Urinary bladder (tissue), 4 donors: ENCODE measurements at places on chromosomes 1 and 21. TPM values are rescaled to one million over a fixed set of nuclear protein-coding genes. Genes with fewer than 3 reads are reported as not detected.

PPM1J gene
- 1.5 TPM for polyA plus RNA-seq

DNA sequence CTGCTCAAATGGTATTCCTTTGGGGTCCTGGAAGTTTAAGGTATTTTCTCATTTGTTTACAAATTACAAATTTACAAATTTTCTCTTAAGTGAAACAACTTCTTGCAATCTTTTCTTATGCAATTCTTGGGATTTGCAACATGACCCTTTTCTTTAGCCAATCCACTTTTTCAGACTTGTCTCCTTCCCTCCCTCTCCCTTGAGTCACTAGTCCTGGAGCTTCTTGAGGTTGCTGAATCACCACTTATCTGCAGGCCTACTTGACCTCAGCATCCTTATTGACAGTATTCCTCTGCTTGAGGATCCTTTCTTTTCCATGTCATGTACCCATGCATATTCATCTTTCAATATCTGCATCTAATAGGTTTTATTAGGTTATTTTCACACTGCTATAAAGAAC lies 302.8 kb upstream of the ADAMTS5 start:
- no peak for DNase-seq

DNA sequence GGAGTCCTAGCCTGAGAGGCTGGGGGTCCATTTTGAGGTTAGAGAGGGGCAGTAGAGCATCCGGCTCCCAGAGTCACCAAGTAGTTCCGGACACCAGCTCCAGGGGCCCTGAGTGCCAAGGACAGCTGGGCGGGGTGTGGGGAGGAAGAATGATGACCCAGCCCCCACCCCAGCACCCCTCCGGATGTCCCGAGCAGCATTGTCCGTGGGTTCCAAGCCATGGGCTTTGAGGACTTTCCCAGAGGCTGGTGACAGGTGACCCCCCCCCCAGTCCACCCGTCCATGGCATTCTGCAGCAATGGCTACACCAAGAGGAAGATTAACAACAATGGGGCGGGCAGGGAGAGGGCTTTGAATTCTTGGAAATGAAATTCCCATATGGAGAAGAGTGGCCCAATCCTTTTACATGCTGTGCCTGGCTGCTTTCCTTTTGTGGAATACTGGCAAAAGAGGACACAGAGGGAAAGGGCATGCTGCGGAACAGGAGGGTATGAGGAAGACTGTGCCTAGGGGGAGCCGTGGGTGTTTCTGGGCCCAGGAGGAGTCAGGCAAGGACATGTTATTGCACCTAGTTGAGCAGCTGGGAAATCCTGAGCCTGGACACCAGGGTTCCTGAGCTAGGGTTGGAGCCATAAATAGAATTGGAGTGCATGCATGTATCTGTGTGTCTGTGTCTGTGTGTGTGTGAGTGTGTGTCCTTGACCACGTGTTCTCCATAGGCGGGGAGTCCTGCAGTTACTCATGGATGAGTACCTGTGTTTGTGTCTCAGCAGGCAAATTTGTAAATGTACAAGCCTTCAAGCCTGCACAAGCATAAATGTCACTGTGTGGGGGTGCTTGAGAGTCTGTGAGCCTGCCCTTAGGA lies 956 bp downstream of the ATP1A2 start:
- DNase-seq = no peak

DNA sequence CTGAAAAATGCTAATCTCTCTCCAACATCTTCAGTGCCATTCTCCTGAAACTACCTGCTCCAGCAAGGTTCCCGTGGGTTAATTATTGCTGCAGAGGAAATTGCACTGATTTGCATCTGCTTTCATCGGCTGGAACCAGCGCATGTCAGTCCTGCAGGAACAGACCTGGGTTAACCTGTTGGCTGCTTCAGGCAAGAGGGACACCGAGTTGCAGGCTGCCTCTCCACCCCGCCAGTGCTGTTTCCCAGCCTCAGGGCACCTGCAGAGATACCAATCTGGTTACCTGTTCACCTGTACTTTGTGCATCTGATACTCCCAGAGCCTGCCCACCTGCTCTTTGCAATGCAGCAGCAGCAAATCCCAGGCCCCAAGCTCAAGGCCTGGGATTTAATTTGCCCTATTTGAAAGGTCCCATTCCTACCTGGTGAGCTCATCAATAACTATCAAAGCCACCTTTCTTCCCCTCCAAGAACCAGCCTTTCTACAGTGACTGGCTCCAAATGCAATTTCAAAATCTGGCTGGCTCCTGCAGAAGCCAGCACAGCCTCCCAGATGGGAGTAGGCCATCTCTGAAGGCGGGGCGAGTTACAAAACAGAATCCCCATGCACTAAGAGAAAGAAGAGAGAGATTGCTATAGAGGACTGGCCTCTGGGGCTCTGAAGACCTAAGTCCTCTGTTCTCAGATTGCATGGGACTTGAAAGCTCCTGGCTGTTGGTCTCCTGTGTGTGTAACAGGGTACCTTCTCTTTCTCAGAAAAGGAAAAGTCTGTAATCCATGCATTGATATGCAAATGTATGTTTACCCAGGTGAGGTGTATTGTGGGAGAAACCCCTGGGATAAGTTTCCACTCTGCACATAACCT lies 67.8 kb downstream of the TOMM20 start:
- DNase-seq = no peak

OR2L2 gene
- polyA plus RNA-seq = 0.01 TPM

DNA sequence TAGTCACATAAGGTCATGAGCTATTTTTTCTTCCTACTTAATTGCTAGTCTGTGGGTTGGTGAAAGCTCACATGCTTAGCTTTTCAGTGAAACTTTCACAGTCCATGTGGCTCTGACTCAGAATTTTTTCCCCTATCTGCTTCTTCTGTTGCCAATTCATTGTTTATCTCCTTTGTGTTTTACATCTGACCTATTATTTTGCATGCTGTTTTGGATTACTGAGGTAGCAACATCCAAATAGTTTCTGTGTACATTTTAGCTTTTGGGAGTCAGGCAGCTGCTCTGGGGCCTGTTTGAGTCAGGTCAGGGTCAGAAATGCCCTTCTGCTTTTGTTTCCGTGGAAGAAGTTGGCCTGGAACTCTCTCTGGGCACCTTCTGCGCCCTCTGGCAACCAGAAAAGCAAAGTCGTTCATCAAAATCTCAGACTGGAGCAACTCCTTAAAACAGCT lies 40.0 kb downstream of the ROR1 start:
- DNase-seq = no peak

DNA sequence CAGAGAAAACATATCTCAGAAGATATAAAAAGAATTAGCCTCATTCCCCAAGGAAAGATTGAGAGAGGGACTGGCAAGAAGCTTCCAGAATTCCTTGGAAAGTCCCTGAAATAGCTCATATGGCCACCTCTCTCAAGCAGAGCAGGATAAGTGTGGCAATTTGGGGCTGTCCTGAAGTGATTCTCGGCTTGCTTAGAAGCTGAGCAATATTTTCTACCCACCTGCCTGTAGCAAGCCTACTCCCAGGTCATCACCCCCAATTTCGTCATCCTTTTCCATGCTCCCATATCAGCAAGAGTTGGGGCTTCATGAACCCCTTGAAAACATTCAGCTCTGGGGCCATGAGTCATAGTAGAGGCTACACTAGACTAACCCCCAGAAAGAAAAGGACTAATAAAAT lies 131.5 kb downstream of the PLPP3 start:
- no peak for DNase-seq

DNA sequence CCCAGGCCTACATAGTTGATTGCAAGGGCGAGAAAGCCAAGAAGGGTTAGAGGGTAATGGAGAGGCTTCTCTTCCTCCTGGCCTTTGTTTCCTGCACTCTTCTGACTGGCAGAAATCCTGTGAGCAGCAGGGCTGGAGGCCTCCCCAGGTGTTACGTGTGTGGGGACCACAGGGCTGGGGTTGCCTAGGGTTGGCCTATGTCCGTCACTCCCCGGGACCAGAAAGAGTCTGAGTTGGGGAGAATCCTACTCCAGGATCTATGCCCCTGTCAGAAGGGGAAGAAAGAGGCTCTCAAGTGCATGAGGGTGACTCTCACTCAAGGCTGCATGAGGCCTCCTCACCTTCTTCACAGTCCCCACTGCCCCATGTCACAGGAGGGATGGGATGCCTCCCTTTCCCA lies 38.5 kb downstream of the IGFN1 start:
- no peak for DNase-seq

- DNase-seq = no peak
Measured at GRCh38 chr1:156073740-156074139, 8.5 kb downstream of the MEX3A start.

AJAP1 gene
- polyA plus RNA-seq = 0.98 TPM

DNA sequence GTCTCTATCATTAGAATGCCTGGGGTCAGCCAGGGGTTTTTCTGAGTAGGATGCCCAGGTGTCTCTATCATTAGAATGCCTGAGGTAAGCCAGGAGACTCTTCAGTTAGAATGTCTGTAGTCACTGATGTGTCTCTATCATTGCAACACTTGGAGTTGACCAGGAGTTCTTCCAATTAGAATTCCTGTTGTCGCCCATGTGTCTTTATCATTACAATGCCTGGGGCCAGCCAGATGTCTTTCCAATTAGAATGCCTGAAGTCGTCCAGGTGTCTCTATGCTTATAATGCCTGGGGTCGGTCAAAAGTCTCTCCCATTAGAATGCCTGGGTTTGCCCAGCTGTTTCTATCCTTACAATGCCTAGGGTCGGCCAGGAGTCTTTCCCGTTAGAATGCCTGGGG lies 55.8 kb downstream of the RNF187 start:
- no peak for DNase-seq

LCE1C gene
- polyA plus RNA-seq = not detected

GRCh38 chr1:1539310-1540089 lies 924 bp downstream of the TMEM240 start:
- DNase-seq = no peak

- no peak for DNase-seq
Measured at GRCh38 chr1:117802531-117803257, 126.7 kb downstream of the GDAP2 start.

GRCh38 chr1:147505568-147505967 lies 35.7 kb upstream of the BCL9 start:
- no peak for DNase-seq

DNA sequence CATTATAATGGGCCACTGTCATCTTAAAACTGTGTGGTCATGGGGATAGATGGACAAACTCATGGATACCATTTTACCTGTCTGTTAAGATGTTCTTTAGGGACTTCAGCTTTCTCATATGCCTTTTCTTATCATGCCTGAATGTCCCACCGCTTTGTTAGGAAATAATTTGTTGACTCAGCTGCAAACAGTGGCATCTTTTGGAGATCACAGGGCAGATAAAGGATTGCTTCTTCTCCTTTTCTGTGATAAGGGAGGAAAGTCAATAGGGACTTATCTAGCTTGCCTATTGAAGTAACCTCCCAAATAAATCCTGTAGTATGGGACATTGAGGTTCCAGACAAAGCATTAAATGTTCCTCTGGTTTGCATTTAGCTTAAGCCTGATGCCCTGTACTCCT lies 79.8 kb upstream of the KIAA0040 start:
- no peak for DNase-seq

DNA sequence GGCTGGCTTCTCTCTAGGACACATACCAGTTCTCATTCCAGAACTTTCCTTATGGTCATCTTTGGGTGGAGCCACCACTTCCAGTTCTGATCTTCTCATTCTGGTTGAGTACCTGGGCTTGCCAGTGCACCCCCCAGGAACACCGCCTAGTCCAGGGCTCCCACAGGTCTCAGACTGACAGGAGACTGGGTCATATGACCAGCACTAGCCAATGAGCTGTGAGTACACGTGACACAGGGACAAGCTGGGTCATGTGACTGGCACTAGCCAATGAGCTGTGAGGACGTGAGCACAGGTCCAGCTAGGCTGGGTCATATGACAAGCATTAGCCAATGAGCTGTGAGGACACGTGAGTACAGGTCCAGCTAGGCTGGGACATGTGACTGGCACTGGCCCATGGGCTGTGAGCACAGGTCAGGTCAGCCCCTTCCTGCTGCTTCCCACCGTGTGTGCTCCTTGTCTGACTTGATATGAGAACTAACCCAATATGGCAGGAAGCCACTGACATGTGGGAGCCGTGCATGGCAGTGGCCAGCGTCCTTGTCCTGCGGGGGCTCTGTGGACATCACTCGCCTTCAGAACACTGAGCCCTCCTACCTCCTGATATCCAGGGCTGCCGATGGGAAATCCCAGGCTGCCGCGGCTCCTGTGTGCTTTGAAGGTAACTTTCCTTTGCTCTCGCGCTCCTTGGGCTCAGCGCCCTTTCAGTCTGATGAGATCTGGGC lies 22.7 kb downstream of the KRTAP10-1 start:
- no peak for DNase-seq

DNA sequence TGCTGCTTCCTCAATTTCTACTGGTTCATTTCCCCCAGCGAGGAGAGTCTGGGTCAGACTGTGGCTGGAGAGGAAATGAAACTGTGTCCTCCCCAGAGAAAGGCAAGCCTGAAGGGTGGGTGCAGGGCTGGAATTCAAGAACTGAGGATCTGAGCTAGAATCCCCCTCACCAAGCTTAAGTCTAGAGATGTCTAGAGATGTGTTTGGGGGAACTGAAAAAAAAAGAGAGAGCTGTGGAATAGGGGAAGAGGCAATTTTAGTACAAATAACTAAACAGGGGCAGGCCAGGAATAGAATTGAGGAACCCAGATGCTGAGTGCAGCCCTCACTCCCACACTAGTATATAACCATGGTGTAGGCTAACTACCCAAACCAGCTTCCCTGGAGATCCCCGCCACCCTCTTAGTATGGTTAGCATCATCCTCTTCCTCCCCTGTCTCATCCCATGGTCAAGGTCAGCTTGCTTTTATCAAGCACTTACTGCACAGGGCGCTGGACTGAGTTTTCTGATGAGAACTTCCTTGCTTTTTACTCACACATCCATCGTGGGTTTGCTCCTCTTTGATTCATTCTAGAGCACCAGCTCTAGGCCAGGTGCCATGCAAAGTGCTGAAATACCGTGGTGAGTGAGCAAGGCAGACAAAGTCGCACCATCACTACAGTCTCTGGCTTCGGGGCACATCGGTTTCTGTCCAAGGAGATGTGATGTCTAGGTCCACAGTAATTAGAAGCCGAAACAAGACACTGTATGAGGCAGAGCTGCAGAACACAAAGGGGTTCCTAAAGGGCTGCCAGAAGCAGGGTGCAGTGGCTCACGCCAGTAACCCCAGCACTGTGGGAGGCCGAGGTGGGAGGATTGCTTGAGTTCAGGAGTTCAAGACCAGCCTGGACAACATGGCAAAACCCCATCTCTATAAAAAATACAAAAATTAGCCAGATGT lies 112.9 kb upstream of the IPO9 start:
- DNase-seq = no peak

KCNE2 gene
- polyA plus RNA-seq = 0.13 TPM

- DNase-seq = no peak
Measured at GRCh38 chr1:197178998-197179397, 32.5 kb upstream of the ASPM start.

LCE3D gene
- polyA plus RNA-seq = not detected
